ENCODE measurements at places on chromosomes 12 and 14. TPM values are rescaled to one million over a fixed set of nuclear protein-coding genes. Genes with fewer than 3 reads are reported as not detected.

DNA sequence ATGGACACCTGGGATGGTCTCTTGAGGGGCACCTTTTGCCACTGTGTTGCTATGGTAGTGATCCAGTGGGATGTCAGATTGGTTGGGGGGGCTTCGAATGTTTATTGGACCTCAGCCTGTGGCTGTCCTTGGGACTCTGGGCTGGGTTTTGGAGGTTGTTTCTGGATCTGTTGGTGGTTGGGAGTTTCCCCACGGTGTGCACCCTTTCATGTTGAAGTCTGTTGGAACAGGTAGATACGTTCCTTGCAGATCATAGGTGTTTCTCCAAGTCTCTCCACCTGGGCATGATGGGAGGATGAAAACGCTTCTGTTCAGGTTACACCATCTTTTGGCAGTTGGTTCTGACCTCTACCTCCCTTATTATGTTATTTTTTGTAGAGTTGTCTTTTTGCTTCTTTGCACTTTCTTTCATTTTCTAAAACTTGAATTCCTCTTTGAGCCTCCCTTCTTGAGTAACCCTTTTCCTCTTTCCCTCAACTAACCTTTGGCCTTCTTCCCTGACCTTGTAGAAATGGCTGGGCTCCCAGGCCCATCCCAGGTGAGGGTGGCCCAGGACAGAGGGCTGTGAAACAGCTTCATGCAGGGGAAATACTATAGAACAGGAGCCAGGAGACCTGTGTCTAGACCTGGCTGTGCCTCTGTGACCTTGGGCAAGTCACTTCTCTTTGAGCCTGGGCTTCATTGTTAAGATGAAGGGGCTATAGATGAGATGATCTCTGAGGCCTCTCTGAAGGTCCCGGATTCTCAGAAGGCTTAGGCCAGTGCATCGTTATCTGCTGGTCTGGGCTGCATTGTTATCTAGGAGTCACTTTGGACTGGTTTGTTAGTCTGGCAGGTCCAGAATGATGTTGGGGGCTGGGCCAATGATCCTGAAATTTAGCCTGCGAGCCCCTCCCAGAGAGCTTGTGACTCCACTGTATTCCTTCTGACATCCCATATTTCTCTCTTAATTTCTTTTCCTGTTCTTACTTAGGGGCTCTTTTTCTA is 2.0 kb downstream of the ATN1 start:
- H3K36me3 ChIP-seq: peaks cover 11% of the 10 kb centered on the region
- peaks cover 33% of the 10 kb centered on the region for H3K27me3 ChIP-seq
- H3K4me1 ChIP-seq: peaks cover 15% of the 10 kb centered on the region
- H3K4me3 ChIP-seq: peak overlapping the region; percentile 53
- H3K27ac ChIP-seq: peak overlapping the region; percentile 61

PLEKHG7 gene
- 0.14 TPM for total RNA-seq

DNA sequence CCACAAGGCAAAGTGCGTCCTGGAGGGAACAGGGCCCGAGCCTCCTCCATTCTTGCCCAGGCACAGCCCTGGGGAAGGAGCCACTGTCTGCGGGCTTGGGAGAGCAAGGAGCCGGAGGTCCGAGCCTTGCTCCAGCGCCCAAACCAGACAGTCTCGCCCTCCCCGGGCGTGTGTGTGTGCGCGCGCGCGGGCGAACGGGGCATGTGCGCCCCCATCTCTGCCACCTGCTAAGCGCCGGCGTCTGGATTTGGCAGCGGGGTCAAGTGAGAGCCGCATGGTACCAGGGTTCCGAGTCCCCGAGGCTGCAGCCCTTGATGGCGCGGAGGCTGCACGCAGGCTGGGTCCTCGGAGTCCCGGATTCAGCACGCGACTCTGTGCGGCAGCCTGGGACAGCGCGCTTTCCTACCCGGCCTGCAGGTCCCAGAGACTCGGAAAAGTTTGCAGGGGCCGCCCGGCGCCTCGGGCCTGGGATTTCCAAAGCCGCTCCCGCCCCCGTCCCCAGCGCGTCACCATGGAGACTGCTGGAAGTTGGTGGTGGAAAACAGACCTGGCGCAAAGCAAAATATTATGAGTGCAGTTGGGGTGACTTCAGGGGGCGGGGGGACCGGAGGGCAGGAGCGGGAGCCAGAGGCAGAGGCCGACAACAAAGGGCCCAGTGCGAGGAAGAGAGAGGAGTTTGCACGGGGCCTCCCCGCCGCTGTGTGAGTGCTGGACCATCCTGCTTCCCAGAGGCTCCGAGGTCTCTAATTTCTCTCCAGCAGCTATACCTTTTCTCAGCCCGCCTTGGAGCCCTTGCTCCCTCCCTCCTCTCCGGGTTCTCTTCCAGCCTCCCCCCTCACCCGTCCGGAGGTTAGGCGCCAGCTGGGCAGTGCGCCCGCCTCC is 4.2 kb downstream of the RFX4 start:
- H3K27me3 ChIP-seq: peaks cover 71% of the 10 kb centered on the region
- peaks cover 4% of the 10 kb centered on the region for H3K4me1 ChIP-seq
- H3K36me3 ChIP-seq: no peaks in the 10 kb centered on the region
- no peak overlapping the region for H3K27ac ChIP-seq
- no peak overlapping the region for H3K4me3 ChIP-seq

DNA sequence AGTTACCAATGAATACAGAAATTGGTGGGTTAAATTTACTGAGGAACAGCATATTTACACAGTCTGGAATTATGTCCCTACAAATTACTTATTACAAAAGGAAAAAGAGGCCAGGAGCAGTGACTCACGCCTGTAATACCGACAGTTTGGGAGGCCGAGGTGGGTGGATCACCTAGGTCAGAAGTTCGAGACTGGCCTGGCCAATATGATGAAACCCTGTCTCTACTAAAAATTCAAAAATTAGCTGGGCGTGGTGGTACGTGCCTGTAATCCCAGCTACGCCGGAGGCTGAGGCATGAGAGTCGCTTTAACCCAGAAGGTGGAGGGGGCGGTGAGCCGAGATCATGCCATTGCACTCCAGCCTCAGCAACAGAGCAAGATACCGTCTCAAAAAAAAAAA is 52.6 kb downstream of the HECTD1 start:
- DNase-seq: no peak
- no peak overlapping the region for H3K27ac ChIP-seq
- no peaks in the 10 kb centered on the region for H3K4me1 ChIP-seq
- no peak overlapping the region for H3K4me3 ChIP-seq

GRCh38 chr12:80625901-80626300 is 81.5 kb upstream of the MYF6 start:
- no peaks in the 10 kb centered on the region for H3K27me3 ChIP-seq
- no peaks in the 10 kb centered on the region for H3K36me3 ChIP-seq
- no peak overlapping the region for H3K4me3 ChIP-seq
- no peak for DNase-seq

DNA sequence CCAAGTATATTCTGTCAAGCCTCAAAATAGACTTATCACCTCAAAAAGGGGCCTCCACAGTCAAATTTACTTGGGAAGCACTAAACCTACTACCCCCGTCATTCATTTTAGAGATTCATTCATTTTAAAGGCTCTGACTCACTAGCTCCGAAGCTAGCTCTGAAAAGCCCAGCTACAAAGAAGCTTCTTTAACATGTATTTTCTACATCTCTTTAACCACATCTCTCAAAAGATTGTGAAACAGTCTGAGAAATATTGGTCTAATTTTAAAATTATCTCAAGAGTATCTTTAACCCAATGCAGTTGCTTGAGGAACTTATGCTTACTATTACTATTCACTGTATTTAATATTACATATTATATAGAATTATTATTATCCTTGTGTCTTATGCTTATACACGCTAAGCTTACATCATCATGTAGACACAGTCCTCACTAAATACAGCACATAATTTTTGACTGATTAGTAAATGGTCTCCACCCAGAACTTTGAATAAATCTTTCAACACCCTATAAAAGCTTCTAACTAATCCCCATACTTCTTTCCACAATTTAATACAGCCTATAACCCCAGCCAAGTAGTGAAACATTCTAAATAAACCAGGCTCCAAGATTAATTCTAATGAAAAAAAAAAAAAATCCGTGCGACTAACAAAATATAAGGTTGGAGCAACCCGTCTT is 7.8 kb downstream of the NT5DC3 start:
- no peaks in the 10 kb centered on the region for H3K36me3 ChIP-seq
- DNase-seq: no peak
- H3K4me1 ChIP-seq: no peaks in the 10 kb centered on the region
- no peaks in the 10 kb centered on the region for H3K27me3 ChIP-seq

ACRBP gene
- total RNA-seq: 2.0 TPM
